ENCODE measurements at places on chromosomes 2 and 18.

- DNase-seq: no peak
Observed at GRCh38 chr2:66198873-66199272, 236.1 kb upstream of the MEIS1 start.

DNA sequence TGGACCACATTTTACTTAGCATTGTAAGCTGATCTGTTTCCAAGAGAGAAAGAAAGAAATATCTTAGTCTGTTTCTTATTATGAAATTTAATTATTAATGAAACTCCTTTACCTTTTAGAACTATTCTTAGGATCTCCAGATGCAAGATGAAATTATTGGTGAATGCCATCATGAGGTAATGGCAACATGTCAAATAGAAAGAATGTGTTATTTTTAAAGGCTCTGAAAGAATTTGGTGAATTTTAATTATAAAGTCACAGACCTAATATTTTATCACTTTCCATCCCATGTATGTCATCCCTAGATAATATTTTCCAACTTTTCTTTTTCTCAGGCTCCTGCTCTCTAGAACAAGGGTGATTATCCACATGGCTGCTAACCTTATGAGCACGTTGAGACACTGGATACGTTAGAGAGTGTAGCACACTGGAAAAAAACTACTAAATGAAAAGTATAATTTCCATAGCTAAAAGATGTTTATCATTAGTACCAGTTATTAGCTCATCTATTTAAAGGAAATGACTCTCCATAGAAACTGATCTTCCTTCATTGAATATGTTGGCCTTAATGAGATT is 95.2 kb upstream of the SCG2 start:
- DNase-seq: no peak

DNA sequence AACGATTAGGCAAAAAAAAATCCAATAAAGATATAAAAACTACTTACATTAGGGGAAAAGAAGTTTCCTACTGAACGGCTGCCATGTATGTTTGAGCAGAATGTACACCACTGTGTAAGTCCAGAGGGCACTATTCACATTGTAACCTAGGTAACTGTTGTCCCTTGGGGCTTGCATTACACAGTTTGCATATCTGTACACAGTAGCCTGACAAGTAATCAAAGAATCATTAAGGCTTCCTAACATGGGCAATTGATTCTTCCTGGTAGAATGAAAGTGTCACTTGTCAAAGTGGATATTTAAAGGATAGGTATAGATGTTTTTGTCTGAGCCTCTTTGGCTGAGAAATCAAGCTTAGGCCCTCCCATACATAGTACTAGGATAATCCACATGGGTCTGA is 39.1 kb downstream of the PLEK start:
- DNase-seq: no peak

DNA sequence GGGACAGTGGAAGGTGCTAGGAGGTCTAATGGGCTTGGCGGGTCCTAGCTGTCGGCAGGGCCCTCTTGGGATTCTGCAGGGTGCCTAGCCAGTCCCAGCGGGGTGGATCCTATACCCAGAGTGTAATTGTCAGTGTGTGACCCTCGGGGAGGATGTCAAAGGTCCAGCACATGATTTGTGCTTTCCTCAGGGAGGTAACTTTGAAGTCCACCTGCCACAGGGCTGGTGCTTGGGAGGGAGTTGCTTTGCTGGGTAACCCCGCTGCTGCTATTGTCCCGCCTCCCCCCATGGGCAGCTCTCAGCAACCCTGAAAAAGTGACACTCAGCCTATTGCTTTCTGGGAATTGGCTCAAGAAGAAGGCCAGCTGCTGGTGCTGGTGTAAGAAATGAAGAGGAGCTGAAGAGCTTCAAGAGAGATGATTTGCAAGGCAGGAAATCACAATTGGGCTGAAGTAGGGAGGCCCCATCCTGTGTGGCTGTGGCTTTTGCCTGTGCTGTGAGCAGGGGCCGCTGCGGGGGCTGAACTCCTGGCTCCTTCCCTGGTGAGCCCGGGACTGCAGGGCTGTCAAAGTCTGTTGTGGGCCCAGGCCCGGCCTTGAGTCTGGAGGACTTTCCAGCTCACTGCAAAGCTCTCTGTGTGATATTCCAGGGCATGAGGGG is 36.4 kb downstream of the EMILIN2 start:
- no peak for DNase-seq

DNA sequence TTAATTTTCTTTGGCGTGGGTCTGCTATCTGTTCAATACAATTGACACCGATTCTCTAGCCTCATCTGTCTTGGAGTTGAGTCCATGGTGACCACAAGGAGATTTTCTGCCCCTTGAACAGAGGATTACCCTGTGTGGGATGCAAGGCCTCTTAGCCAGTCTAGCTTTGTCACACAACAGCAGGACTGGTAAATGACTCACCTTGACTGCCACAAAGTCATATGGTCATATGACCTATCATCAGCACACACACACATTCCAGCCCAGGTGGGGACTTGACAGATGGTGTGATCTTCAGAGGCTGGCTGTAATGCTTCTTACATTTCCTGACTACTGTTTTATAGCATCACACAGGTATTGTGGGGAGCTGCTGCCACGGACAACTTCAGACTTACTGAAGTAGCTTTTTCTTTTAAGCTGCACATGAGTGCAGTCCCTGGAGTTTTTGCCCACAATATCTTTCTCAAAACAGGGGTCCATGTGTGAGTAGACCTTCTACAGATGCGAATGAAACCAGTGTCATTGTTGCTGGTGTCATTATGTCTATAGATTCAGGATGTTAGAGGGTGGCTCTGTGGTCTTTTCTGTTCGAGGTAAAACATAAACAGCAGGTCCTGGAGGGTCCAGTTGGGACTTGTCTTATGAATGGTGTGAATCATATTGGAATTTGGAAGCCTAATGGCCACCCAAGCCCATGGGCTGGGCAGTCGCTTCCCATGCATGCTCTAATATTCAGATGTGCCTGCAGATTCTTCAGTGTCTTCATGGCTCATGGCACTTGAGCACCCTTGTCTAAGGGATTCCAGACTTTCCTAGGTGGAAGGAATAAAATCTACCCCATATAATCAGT is 18.6 kb upstream of the ACOXL start:
- DNase-seq: no peak

Measured in amniotic stem cell (primary cell).